ENCODE measurements at places on chromosomes 4 and X.

GRCh38 chr4:10343656-10344055 is 113.6 kb downstream of the ZNF518B start:
- DNase-seq, result no peak

DNA sequence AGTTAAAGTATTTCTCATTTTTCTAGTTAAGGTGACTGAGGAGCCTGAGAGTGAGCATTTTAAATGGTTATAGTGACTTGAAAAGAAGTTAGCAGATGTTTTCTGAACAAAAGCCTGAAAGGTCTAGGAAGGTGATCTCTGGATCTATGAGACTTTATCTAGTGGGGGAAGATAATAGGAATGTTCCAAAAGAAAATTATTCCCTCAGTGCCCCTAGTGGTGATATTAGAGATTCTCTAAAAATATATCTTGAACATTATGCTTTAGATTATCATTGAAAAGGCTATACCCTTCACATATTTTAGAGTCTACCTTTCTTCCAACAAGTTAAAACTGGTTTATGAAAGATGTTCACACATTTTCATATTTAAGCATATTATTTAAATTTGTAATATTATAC is 69.0 kb upstream of the SPANXN1 start:
- DNase-seq, result no peak

DNA sequence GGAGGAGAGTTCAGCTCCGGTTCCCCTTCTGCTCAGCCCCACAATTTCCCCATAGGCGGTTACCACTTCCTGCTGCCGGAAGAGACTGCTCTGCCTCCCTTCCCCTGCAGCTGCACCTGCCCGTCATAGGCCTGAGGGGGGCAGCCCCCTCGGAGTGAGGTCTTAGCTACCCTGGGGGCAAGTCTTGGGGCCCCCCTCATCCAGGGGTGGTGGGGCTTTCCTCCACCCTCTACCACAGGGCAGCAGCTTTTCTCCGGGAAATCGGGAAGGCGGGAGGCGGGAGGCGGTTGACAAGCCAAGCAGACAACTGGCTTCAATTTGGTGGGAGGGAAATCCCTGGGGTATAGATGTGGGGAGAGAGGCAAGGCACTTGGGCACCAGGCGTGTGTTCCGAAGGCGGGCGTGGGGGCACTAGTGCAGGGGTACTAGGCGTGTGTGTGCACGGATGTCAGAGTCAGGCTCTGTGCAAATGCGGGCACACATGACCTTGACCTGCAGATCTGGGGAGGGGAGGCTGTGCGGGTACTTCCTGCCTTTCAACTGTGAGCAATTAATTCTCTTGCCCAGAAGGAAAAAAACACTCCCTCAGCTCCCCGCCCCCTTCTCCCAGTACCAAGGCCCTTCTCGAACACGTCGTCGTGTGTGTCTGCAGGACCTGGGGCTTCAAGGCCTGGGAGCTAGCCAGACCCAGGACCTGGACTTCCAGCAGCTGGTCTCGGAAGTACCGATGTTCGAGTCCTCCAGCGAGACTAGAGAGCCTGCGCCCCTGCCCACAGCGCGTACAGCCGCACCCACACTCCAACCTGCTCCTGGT is 1.0 kb upstream of the ARHGAP4 start:
- DNase-seq, result no peak

- DNase-seq, result no peak
Measured at GRCh38 chrX:153492543-153492942, 2.2 kb upstream of the BGN start.

DNA sequence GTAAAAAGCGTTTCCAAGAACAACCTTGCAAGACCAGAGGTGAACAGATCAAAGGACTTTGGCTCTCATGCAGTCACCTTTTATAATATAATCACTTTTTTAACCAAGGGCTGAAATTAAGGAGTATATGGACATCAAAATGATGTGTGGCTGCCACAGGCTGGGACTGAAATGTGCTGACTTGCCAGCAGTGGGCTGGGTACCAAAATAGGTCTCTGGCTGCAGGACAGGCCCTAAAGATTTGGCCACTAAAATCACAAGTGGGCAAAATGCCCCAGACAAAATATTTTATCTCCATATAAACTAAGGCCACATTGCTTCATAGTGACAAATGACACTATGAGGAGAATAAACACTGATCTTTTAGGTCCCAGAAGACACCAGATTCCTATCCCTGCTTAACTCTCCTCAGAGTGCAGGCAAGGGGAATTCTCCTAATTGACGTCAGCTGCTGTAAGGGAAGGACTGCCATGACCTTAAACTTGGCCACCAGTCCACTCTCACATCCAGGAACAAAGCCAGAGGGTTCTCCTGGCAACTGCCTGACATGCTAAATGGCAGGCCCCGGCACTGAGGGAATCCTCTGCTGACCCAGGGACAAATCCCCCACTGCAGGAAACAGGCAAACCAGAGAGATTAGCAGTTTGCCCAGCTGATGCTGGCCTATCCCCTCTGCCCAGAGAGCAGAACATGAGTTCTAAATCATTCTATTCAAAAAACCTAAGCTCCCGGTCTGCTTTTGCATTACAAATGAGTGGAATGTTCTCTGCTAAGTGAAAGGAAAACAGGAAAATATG is 155.8 kb downstream of the PPP3CA start:
- DNase-seq, result peak; percentile 87

- DNase-seq, result no peak
Measured at GRCh38 chr4:109441862-109442458, 8.3 kb downstream of the SEC24B start.

GRCh38 chrX:119007189-119007770 is 32.9 kb downstream of the LONRF3 start:
- DNase-seq, result no peak

DNA sequence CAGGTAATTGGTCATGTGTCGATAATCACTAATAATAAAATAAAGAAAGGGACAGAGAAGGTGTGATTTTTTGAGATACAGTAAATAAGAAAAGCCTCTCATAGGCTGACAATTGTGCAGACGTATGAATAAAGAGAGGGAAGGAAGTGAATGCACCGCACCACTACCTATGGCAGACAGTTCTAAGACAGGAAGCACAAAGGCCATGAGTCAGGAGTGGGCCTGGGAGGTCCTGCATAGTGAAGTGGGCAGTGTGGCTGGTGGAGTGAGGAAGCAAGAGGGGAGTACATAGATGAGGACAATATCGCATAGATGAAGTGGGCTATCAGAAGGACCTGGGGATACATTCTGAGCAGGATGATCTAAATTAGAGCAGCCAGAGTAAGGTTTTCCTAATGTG is 75.6 kb downstream of the BMP3 start:
- DNase-seq, result no peak

GRCh38 chr4:102527695-102528283 is 26.6 kb downstream of the NFKB1 start:
- DNase-seq, result no peak

- no peak for DNase-seq
Measured at GRCh38 chr4:152780267-152780778, 569 bp downstream of the ARFIP1 start.

DNA sequence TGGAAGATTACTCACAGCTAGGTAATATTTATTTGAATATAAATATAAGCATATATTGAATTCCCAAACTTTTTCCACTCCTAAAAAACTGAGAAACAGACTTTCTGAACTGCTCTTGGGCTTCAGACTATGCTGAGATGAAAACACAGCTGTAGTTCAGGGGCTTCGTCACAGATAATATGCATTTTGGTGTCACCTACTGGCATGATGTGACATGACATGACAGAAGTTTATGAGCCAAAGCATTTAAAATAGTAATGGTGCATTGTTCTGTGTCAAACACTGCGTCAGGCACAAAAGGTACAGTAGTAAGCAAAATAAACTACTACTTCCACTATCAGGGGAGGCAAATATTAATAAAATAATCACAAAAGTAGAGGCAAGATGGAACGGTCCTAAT is 171.3 kb downstream of the BTC start:
- DNase-seq, result no peak

- DNase-seq, result no peak
Measured at GRCh38 chr4:11605597-11605996, 176.9 kb upstream of the HS3ST1 start.

DNA sequence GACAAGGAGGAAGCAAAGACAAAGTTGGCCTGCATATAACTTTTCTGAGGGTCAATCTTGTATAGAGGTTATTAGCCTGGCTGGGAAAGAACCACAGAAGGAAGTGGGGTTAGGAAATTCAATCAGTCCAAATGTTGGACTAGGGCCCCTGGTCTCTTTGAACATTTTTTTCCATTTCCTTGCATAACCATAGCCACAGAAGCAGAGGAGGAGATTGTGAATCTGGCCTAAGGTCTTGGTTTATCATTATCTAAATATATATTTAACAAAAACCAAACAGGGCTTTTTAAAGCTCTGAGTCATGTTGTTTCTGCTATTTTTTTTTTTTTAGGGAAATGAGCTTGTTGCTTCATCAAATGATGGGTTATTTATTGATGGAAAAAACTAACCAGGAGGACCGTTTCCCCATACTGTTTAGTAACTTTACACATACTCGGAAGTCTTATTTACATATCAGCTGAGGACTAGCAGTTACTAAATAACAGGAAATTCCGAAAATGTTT is 97.7 kb upstream of the ACSL4 start:
- DNase-seq, result no peak

DNA sequence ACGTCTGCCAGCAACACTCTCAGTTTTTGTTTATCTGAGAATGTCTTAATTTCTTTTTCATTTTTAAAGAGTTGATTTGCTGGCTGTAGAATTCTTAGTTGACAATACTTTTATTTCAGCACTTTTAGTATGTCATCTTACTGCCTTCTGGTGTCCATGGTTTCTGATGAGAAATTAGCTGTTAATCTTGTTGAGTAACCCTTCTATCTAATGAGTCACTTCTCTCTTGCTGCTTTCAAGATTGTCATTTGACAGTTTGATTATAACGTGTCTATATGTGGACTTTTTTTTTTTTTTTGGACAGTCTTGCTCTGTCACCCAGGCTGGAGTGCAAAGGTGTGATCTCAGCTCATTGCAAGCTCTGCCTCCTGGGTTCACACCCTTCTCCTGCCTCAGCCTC is 24.0 kb upstream of the TMEM255A start:
- no peak for DNase-seq

DNA sequence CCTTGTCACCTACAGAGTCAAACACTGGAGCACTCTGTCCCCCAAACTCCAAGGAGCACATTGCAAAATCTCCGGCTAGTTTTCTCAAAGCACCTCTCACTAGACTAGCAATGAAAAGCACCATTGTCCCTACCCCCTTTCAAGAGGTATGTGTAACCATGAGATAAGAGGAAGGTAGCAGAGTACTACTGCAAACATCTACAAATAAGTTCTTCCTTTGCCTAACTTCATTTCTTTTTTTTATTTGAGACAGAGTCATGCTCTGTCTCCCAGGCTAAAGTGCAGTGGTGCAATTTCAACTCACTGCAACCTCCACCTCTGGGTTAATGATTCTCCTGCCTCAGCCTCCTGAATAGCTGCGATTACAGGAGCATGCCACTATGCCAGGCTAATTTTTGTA is 17.7 kb downstream of the PPP4R3C start:
- DNase-seq, result no peak

DNA sequence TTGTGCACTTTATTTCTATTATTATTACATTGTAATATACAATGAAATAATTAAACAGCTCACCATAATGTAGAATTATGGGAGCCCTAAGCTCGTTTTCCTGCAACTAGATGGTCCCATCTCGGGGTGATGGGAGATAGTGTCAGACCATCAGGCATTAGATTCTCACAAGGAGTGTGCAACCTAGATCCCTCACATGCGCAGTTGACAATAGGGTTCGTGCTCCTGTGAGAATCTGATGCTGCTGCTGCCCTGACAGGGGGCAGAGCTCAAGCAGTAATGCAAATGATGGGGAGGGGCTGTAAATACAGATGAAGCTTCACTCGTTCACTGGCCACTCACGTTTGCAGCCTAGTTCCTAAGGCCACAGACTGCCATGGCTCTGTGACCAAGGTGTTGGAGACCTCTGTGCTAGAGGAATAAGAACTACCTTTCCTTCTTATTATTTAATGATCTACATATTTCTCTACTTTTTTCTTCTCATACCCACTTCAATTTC is 492.9 kb upstream of the INTU start:
- DNase-seq, result no peak

DNA sequence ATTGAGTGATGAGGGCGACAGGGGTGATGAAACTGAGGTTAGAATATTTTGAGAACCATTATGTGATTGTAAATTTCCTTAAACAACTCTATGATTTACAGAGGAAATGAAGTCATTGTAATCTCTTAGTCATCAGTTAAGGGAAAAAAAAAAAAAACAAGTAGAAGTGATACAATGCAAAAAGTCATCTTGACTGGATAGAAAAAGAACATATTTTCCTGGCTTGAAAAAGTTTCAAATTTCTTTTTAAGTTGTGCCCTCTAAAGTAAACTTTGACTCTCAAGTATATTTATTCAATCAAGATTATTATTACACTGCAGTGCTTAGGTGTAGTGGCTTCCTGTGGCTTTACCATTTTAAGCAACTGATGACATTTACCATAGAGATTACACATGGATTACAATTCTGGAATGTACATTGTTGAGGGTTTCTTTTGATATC is 40.6 kb downstream of the GABRB1 start:
- DNase-seq, result no peak

DNA sequence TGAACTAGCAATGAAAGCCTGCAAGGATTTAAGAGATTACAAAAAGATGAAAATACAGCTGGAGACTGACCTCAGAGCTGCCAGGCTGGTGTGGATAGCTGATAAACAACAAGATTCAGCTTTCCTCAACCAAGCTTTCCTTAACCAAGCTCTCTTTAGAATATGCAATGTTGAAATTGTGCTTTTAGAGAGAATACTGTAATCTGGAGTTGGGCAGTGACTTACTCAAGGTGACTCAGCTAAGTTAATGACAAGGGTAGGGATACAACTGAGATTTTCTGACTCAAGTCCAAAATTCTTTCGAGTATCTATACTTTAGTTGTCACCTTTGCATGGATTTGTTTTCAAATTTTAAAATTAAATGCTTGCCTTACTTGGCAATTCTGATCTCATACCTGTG is 98.0 kb downstream of the AMMECR1 start:
- peak; percentile 14 for DNase-seq

DNA sequence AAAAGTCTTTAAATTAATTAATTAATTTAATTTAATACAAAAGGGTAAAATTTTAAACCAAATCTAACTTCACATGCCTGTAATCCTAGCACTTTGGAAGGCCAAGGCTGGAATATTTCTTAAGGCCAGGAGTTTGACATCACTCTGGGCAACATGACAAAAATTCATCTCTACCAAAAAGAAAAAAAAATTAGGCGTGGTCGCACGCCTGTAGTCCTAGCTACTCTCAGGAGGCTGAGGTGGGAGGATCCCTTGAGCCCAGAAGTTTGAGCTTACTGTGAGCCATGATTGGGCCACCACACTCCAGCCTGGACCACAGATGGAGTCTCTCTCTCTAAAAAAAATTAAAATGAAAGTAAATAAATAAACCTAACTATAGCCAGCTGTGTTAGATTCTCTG is 39.2 kb upstream of the ANTXR2 start:
- peak; percentile 83 for DNase-seq

DNA sequence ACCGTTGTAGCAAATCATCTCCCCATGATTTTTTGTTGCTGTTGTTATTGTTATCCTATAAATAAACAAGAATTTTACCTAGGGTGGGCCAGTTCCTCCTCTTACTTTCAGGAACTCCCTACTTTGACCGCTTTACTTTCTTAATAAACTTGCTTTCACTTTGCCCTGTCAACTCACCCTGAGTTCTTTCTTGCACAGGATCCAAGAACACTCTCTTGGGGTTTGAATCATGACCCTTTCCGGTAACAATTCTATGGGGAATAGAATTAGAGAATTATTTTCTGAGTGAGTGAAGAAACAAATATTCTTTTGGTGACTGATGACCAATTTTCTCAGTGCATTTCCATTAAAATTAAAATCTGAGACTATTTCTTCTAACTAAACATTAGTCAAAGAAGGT is 584.0 kb upstream of the TENM3 start:
- DNase-seq, result no peak

Measured in fibroblast of the conjunctiva (primary cell).